ENCODE measurements at places on chromosomes 13 and 19.

DNA sequence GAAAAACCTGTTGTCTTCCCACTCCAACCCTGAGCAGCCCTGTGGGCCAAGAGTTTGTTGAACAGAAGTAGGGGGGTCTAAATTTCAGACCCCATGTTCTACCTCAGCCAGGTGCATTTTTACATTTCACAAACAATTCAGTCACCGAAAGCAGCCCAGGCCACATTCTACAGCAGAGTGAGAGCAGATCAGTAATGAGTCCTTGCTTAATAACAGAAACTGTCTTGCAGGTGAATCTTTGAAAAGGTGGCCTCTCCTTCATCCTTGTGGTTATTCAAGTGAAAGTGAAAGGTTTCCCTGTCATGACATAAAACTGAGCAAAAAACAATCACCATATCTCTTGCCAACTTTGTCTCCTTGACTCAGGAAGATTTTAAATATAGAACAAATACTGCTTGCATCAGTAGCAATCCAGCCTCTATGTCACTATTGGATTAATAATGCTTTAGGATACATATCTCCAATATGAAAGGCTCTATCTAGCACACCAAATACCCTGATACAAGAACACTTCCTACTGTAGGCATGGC, 670.2 kb downstream of the DIAPH3 start:
- DNase-seq: no peak

GRCh38 chr19:6055013-6055795, 55.1 kb downstream of the RFX2 start:
- no peak for DNase-seq

DNA sequence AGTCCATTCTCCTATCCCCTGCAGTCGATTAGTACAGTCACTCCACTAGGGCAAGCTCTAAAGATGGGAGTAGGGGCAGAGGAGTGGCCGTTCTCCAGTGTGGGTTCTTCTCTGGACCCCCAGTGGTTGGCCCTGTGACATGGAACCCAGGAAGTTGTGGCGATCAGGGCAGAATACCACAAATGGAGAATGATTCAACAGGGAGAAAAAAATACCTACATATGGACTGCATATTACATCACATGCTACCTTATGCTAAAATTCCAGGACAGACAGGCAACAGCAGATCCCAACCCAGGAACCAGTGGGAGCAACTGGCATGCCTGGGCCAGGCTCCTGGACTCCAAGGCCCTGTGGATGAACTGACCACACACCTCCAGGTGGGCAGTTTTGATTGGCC, 20.4 kb downstream of the POU2F2 start:
- DNase-seq: peak; percentile 63

GRCh38 chr13:97234742-97235141, 12.6 kb downstream of the MBNL2 start:
- no peak for DNase-seq

- peak; percentile 1 for DNase-seq
Observed at GRCh38 chr13:38967446-38967845, 23.2 kb downstream of the STOML3 start.

DNA sequence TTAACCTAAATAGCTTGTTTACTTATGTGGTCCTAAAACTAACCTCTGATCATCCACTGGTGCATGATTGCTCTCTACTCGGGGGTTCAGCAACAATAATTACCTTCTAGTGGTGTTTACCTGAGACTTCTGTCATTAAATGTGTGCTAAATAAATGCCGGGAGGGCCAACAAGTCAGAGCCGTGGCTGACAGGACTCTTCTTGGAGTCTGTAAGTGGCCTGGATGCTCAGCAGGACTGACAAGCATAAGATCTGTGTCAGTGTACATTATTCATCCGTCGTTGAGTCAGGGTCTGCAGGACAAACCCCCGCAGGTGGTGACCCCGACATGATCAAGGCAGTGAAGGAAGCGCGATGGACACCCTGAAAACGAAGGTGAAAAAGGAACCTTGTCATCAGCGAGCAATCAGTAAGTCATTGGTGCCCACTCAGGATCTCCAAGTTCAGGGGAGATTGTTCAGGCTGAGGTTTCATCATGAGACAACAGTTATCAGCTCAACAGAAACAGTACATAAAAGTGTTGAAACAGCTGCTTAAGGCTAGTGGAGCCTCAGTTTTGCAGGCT, 1466.9 kb downstream of the UQCRFS1 start:
- no peak for DNase-seq

GRCh38 chr13:24619282-24619681, 60.9 kb upstream of the ATP12A start:
- DNase-seq: no peak

DNA sequence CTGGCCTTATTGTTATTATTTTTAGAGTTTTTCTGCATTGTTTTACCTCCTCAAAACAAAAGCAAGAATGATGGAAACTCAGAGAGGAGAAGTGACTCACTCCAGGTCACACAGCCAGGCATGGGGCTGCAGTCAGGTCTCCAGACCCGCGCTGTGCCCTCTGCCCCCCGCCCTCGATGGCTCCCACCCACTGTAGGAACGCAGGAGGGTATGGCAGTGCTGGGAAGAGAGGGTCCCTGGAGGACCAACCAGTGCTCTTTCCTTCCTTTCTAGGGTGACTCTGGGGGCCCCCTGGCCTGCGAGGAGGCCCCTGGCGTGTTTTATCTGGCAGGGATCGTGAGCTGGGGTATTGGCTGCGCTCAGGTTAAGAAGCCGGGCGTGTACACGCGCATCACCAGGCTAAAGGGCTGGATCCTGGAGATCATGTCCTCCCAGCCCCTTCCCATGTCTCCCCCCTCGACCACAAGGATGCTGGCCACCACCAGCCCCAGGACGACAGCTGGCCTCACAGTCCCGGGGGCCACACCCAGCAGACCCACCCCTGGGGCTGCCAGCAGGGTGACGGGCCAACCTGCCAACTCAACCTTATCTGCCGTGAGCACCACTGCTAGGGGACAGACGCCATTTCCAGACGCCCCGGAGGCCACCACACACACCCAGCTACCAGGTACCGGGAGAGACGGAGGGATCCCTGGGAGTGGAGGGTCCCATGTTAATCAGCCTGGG, 5.6 kb downstream of the TIMM13 start:
- DNase-seq: no peak

- DNase-seq: no peak
Observed at GRCh38 chr13:24685314-24685713, 5.1 kb downstream of the ATP12A start.

DNA sequence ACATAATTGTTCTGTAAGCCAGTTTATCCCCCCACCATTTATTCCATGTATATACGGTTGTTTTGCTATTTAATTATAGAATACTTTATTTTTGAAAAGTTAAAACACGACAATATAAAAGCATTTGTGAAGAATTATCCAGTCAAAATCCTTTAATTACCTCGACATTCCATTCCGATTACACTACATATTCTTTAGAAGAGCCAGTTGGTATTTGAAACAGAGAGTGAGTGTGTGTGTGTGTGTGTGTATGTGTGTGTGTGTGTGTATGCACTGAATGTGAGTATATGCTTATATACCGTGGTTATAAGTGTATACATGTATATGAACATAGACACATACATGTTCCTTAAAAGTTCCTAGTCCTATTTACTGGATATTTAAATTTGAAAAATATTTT, 87.8 kb upstream of the KLF5 start:
- DNase-seq: peak; percentile 24

GRCh38 chr19:12611361-12611699, 610 bp downstream of the ZNF791 start:
- DNase-seq: peak; percentile 84

DNA sequence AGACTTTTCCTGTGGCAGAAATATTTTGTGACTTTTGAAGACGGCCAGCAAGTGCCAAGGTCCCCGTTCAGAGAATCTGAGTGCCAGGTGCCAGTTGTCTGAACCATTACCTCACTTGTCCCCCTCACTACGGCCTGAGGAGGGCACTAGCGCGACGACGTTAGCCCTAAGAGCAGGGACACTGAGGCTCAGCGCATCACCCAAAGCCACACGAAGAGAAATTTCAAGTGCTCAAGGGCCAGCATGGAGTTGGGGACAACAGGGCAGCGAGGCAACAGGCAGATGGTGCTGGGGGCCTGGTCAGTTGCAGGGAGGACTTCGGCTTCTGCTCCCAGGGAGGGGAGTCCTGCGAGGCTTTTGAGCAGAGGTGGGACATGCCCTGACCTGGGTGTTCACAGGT, 9.5 kb upstream of the TYK2 start:
- DNase-seq: no peak

DNA sequence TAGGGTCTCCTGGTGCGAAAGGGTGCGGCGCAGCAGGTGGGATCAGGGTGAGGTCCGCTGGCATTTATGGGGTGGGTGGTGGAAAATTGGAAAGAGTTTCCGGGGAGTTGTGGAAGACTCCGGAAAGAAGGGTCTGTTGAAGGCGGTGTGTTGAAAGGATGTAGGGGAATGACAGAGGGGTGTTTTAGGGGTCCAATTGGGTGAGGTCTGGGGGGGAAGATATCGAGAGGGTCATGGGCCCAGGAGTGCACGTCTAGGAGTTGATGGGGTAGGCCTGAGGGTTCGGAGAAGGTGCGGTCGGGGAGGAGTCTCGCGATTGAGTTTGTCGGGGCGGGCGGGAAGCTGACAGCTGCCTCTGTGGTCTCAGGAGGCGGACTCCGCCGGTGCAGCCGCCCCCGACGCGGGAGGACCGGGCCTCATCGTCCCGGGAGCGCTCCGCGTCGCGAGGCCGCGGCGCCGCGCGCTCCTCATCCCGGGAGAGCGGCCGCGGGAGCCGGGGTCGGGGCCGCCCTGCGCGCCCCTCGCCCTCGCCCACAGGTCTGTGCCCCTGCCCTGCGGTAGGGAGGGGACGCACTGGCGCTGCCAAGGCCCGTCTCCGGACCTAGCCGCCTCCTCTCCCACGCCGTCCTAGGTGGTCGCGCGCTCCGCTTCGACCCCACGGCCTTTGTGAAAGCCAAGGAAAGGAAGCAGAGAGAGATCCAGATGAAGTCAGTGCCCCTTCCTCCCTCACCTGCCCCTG, 7.0 kb downstream of the PGLYRP1 start:
- DNase-seq: no peak

GRCh38 chr13:20546556-20546955, 20.4 kb upstream of the IFT88 start:
- no peak for DNase-seq

DNA sequence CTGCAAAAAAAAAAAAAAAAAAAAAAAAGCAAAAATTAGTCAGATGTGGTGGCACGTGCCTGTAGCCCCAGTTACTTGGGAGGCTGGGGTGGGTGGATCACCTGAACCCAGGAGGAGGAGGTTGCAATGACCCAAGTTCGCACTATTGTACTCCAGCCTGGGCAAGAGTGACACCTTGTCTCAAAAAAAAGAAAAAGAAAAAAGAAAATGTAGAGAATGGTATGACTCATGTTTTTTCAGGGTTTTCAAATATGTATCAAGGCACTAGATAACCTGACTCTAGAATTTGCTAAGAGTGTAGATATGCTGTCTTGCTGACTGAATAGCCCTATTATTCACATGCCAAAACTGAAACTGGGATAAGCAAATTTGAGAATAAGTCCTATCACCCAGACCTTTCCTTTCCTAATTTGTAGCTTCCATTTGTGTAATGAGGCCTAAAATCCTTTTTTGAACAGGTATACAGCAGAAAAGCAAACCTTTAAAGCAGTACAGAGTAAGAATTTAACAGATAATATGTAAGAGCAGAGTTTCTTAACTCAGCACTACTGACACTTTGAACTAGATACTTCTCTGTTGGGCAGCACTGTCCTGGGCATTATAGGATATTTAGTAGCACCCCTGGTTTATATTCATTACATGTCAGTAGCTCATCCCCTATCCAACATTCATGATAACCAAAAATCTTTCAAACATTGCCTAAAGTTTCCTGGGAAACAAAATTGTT, 108.6 kb downstream of the ELF1 start:
- DNase-seq: peak; percentile 48

- DNase-seq: no peak
Observed at GRCh38 chr19:44742330-44743061, 6.0 kb upstream of the BCL3 start.

- no peak for DNase-seq
Observed at GRCh38 chr19:52936954-52937325, 13.7 kb upstream of the ZNF888 start.

DNA sequence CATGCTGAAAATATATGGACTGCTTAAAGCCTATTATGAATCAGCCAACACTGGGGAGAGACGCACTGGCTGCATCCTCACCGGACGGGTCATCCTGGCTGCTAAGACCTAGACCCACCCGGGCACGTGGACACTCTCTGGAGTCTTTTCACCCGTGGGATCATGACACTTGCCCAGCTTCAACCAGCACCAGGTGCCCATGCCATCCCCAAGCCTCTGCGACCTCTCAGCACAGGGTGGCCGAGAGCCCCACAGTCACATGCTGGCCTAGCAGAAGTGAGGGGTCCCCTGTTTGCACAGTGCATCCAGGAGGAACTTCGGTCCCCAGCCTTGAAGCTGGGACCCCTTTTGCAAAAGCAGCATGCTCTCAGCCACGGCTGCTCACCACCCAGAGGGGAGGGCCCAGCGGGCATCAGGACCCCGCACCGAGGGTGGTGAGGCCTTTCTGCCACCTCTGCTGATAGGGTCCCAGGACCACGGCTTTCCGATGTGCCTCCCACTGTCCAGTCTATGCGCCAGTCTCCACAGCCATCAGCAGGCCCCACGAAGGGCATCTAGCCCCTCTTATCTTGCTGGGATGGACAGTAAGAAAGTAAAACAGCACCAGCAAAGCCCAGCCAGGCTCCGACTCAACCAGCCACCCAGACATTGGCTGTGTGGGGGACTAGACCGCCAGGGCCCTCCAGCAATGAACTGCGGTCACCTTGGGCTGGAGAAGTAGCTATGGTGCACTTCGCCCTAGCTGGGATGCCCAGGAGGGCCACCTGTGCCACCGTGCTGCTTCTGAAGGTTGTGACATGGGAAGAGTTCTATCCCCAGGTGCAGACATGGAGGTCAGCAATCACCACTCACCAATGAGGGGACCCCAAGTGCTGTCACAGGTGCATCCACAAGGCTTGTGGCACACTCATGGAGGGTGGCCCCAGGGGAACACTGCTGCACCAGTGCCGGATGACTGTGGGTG, 73.1 kb downstream of the CEBPG start:
- DNase-seq: no peak

- peak; percentile 2 for DNase-seq
Observed at GRCh38 chr13:85724546-85725432, 74.4 kb downstream of the SLITRK6 start.

GRCh38 chr19:49676136-49676783, 811 bp upstream of the PRMT1 start:
- peak; percentile 94 for DNase-seq

- DNase-seq: peak; percentile 87
Observed at GRCh38 chr19:52237771-52238400, 31.5 kb upstream of the ZNF766 start.

- no peak for DNase-seq
Observed at GRCh38 chr19:22491746-22492145, 69.6 kb upstream of the ZNF98 start.

DNA sequence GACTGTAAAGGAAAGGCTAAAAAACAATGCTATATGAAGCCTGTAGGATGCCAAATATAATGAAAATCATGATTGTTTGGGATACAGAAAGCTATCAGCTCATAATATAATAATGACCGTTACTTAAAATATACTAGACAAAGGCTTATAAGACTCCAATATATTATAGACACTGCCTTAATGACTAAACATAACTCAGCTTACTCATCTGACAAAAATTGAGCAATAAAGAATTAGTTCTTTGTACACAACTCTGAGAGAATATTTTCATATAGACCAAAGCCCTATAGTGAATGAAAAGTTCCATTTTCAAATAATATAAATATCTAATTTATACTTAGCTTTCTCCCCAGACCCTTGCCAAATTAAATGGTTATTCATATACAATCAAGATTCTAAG, 283.3 kb downstream of the DIAPH3 start:
- peak; percentile 31 for DNase-seq

- no peak for DNase-seq
Observed at GRCh38 chr13:113937527-113938180, 36.2 kb downstream of the C13orf46 start.

GRCh38 chr13:51070005-51070649, 40.9 kb downstream of the C13orf42 start:
- DNase-seq: peak; percentile 65

All from foreskin fibroblast (primary cell).